ENCODE measurements at places on chromosomes 16 and 17.

- DNase-seq, result no peak
Observed at GRCh38 chr16:88301886-88302285, 80.9 kb upstream of the ZNF469 start.

GRCh38 chr16:79053577-79053976 lies 547.0 kb downstream of the MAF start:
- DNase-seq, result no peak

- no peak for DNase-seq
Observed at GRCh38 chr16:26005336-26005735, 313.6 kb downstream of the HS3ST4 start.

DNA sequence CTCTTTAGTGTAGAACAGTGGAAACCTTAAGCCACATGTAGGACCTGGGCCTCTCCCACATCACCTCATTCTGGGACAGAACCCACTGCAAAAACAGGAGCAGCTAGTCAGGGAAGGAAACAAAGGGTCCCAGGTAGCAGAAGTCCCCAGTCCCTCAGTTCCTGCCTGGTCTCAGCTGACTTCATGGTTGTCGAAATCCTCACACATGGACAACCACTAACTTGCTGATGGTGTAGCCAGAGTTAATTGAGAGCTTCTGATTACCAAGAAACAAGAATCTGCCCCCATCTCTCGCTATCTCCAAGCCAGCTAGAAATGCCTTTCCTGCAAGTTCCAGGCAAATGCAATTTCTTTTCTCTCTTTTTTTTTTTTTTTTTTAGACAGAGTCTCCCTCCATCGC lies 3.6 kb upstream of the ARL5C start:
- no peak for DNase-seq

GRCh38 chr17:38751144-38751807 lies 1.3 kb upstream of the PSMB3 start:
- DNase-seq, result no peak

GRCh38 chr16:50183316-50183715 lies 30.2 kb downstream of the TENT4B start:
- no peak for DNase-seq

DNA sequence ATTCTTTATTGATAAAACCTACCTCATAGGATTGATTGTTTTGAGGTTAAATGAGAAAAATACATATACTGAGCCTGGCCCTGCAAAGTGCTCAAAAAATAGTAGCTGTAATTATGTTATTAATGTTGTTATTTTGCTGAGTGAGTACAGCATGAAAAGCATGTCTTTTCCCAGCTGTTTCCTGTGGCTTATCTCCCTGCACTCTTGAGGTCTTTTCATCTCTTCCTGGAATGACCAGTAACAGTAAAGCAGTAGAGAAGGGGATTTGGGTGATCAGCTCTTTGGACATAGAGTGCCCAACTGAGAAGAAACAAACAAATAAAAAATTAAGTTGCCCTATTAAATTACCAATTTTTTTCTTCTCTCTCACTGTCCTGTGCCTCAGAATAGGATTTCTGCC lies 53.7 kb downstream of the NFAT5 start:
- DNase-seq, result no peak

DNA sequence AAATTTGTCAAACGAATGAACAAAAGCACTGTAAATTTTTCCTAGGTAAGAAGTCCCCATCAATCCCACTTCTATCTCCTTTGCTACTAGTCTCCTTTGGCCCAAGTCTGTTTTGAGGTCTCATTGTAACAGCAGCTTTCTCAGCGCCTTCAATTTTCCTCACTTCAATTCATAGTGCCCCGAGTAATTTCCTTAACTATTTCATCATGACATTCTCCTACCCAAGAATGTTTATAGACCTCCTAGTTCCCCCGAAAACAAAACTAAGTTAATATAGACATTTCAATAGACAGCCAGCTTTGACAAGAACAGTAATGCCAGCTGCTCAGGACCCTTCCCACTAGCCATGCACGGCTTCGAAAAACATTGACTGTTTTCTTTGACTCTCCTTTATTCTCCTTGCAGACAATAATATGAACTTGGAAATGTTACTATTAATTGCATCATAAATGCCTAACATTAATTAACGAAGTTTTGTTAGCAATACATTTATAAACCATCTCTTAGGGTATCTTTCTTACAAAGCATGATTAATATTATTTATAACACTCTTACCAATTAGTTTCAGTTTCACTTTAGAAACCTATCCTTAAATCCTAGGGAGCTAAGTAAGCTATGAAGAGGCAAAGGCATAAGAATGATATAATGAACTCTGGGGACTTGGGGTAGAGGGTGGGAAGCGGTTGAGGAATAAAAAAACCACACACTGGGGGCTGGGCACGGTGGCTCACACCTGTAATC lies 22.8 kb downstream of the GLG1 start:
- DNase-seq, result no peak

DNA sequence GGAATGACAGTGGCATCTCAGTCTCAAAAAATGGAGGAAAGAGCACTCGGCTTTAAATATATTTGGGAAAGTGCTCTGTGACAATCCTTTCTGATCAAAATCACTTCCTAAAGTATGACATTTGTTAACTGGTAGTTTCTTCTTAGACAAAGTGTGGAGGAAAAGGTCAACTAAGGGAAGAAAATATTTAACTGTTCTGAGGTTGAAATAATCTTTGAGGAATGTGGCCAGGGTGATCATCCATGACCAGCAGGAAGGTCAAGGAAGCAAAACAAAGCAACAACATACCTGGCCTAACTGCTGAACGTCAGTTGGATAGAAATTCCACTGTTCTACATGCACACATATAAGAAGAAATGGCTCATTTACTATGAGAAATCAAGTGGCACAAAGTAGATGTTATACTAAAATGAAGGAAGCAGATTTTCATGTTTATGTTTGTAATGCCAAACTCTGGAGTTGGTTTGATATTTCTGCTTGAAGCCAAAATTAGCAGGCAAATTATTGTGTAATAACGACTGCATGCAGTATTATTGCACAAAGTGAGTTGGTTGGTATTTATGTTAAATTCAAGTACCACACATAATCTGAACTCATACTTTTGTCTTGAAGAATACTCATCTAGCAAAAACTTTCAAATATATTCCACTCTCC lies 87.3 kb upstream of the CORO6 start:
- DNase-seq, result no peak

DNA sequence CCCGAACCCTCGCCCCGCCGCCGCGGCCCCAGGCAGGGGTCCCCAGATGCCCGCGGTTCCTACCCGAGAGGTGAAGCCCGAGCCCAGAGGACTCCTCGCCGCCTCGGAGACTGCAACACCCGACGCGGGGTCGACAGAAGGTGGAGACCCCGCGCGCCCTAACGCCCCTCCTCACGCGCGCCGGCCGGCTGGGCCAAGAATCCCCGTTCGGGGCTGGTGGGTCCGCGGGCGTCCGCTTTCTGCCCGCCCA lies 515 bp downstream of the SUMO2 start:
- DNase-seq, result no peak

DNA sequence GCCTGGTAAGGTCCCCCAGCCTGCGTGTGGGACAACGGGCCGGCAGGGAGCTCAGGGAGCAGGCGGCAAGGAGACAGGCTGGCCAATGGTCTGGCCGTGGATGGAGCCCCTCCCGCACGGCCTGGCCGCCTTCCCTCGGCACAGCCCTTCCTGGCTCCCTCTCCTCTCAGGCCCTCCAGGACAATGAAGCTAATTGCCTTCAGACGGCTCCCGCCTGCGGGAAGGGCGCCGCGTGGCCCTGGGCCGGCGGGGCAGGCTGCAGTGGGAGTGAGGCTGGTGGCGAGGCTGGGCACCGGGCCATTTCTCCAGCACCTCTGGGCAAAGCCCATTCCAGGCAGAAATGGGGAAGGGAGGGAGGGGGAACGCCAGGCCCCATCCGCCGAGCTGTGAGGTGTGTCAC lies 50.9 kb downstream of the ENGASE start:
- no peak for DNase-seq

GRCh38 chr16:89458967-89459366 lies 31.4 kb downstream of the ANKRD11 start:
- no peak for DNase-seq

DNA sequence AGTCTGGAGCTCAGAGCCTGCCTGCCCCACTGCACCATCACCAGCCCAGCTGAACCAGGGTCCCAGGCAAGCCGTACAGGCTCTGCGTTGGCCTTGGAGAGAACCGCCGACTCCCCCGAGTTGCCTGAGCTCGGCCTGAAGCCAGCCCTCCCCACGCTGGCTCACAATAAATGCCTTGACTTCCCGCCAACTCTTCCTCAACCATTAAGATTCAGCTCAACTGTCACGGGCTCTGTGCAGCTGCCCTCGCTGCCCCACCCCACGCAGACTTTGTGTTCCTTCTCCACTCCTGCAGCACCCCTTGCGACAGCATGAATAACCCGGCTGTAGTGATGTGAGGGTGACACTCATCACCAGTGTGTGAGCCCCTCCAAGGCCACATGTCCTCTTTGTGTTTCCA lies 4.8 kb upstream of the QPRT start:
- no peak for DNase-seq

DNA sequence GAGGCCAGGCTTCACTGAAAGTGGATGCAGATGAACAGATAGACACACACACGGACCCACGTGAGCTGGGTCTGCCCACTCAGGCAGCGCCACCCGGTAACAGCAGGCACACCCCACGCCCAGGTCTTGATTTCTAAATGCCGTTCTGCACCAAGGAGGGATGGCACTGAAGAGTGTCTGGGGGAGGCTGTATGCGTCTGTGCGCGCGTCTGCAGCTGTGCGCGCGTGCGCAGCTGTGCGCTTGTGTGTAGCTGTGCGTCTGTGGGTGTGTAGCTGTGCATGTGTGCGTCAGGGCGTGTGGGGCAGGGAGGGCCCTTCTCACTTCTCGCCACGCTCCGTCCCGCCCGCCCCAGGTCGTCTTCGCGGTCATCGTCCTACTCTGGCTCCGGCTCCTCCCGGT lies 15.5 kb upstream of the IL17C start:
- DNase-seq, result no peak

DNA sequence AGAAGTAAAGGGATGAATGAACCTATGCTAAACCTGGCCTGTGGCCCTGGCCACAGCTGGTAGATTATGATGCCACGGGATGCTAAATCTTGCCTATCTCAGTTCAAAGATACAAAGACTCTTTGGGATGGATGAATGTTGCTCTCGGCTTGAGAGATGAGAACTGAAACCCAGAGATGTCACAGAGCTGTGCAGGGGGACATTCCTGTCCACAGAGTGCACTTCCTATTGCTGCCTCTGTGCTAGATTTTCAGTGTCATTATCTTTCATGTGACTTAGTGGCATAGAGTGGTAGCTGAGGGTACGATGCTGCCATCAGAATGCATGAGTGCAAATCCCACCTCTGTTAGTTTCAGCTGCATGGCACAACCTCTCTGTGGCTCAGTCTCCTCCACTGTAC lies 2.3 kb upstream of the MT1M start:
- DNase-seq, result no peak

GRCh38 chr17:2948721-2949468 lies 114.5 kb downstream of the OR1D5 start:
- no peak for DNase-seq

Data from activated T-cell treated with anti-CD3 and anti-CD28 coated beads for 48 hours (primary cell).